Neuronal stem cell (in vitro differentiated cells): ENCODE measurements at places on chromosomes 6 and 20.

GRCh38 chr6:146550911-146551310 lies 7.3 kb downstream of the RAB32 start:
- no peak overlapping the region for H3K4me3 ChIP-seq
- no peaks in the 10 kb centered on the region for H3K4me1 ChIP-seq
- no peaks in the 10 kb centered on the region for H3K36me3 ChIP-seq
- H3K27me3 ChIP-seq = no peaks in the 10 kb centered on the region

- DNase-seq = no peak
- H3K27ac ChIP-seq = no peak overlapping the region
- H3K27me3 ChIP-seq = no peaks in the 10 kb centered on the region
These were observed 289.6 kb downstream of the RIMS1 start for GRCh38 chr6:72175916-72176315.

DNA sequence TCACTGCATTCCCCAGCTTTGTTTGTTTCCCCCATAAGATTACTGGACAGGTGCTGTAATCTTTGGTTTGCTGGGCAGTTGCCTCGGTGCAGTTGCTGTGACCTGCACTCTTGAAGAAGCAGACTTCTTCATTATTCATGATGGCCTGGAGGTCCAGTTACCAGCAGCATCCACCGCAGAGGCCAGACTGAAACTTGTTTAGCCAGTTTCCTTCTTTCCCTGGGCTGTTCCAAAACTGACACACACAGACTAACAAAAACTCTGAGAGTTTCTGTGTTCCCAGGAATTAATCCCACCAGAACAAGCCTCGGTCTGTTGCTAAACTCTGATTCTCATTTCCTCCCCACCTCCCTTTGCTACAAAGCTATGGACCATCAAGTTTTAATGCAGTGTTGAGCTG lies 144.1 kb downstream of the QRSL1 start:
- H3K36me3 ChIP-seq = no peaks in the 10 kb centered on the region
- no peak for DNase-seq
- H3K27ac ChIP-seq = no peak overlapping the region

DNA sequence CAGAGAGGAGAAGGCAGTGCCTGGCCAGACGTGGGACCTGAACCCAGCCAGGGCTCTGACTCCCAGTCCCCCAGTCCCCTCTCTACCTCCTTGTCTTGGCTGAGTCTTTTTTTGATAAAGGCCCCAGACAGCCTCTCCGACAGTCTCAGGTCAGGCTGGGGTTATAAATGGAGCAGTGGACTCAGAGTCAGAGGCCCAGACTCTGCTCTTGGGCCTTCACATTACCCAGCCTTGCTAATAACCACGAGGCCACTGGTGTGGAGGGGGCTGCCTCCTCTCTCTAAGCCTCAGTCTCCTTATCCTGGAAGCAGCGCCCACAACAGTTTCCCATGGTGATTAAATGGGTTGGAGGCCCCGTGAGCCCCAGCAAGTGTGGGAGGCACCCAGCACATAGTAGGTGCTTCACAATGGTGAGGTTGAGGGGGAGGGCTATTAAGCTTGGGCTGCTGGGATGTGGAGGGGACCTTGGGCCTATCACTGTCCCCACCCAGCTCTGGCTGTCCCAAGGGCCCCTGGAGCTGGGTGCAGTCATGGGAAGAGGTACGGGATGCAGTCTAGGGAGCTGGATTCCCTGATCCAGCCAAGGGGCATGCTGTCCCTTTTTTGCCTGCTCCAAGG lies 35.7 kb downstream of the TGM2 start:
- no peak overlapping the region for H3K4me3 ChIP-seq
- H3K4me1 ChIP-seq = peaks cover 1% of the 10 kb centered on the region
- DNase-seq = no peak
- H3K27me3 ChIP-seq = no peaks in the 10 kb centered on the region
- no peaks in the 10 kb centered on the region for H3K36me3 ChIP-seq

GRCh38 chr6:46419576-46420002 lies 71.7 kb downstream of the RCAN2 start:
- no peaks in the 10 kb centered on the region for H3K36me3 ChIP-seq
- H3K4me3 ChIP-seq = no peak overlapping the region
- H3K4me1 ChIP-seq = no peaks in the 10 kb centered on the region
- DNase-seq = peak; percentile 47
- no peak overlapping the region for H3K27ac ChIP-seq

DNA sequence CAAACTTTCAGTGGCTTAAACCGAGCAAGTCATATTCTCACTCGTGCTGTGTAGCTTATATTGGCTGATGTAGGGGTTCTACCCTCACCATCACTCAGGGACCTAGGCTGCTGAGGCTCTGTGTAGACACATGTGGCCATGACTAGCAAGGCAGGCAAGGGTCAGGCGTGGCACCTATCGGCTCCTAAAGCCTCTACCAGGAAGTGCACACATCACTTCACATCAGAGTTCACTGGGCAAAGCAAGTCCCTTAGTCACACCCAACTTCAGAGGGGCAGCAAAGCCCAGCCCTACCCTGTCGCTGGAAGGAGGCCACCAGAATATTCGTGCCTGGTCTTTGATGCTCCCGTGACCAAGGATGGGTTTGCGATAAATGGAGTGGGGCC lies 42.9 kb downstream of the PPP1R14C start:
- no peak overlapping the region for H3K27ac ChIP-seq
- no peak overlapping the region for H3K4me3 ChIP-seq
- DNase-seq = no peak
- H3K4me1 ChIP-seq = no peaks in the 10 kb centered on the region

GRCh38 chr20:40744818-40745175 lies 55.8 kb upstream of the MAFB start:
- no peaks in the 10 kb centered on the region for H3K36me3 ChIP-seq
- peaks cover 9% of the 10 kb centered on the region for H3K27me3 ChIP-seq
- no peaks in the 10 kb centered on the region for H3K4me1 ChIP-seq

DNA sequence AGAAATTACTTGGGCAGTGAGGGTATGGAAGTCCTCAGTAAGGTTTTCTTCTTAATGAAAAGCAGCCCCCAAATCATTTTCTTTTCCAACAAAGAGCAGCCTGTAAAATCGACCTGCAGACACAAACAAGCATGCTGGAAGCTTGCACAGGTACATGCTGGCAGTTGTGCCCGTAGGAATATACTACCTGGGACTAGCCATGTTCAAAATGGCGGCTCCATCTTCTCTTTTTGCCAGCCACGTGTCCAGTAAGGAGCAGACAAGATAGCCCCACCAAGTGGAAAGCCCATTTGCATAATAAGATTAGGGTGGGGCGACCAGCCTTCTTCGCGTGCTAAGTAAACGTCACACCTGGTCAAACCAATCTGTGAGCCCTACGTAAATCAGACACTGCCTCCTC lies 259.4 kb upstream of the AGPAT4 start:
- no peaks in the 10 kb centered on the region for H3K4me1 ChIP-seq
- H3K36me3 ChIP-seq = no peaks in the 10 kb centered on the region
- no peak overlapping the region for H3K27ac ChIP-seq
- no peak overlapping the region for H3K4me3 ChIP-seq

GRCh38 chr6:12980741-12981140 lies 264.2 kb downstream of the PHACTR1 start:
- no peaks in the 10 kb centered on the region for H3K36me3 ChIP-seq
- no peak for DNase-seq
- H3K4me1 ChIP-seq = no peaks in the 10 kb centered on the region

DNA sequence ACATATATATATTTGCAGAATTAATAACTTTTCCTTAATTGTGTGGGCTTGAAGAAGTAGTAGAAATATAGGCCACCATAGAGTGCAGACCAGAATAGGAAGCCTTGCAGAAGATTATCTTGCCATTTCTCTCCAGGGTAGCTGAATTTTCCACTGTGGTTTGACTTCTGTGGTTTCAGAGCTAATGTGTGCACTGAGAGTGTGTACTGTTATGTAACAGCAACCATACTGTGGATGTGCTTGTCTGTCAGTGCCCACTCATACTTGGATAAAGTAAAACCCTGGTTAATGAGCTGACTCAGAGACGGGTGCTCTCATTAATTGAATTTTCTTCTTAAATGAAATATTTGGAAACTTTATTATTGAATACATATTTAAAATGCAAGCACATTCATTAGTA lies 57.2 kb downstream of the CEP43 start:
- H3K4me3 ChIP-seq = no peak overlapping the region
- no peak overlapping the region for H3K27ac ChIP-seq
- H3K27me3 ChIP-seq = no peaks in the 10 kb centered on the region
- no peak for DNase-seq
